NCI-H187 treated with DMSO at 0.1 percent for 48 hours (cell line): ENCODE measurements at places on chromosomes 3 and 15.

GRCh38 chr3:6781092-6781491, 79.8 kb upstream of the GRM7 start:
- no peak for DNase-seq

DNA sequence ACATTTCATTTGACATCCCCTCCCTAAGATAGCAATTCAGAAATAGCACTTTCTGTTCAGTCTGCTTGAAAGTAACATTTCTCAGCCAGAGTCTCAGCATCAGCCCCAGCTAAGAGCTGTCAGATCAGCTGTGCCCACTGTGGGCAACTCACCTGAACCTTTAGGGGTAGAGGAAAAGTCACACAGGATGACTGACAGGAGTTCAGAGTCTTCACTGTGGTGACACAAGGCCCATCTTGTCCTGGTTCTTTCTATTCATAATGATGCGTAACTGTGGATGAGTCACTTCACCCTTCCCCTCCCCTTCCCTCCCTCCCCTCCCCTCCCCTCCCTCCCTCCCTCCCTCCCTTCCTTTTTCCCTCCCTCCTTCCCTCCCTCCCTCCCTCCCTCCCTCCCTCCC, 96.1 kb upstream of the RASGRP1 start:
- no peak for DNase-seq

- no peak for DNase-seq
Observed at GRCh38 chr15:36722555-36722954, 143.1 kb downstream of the CDIN1 start.

DNA sequence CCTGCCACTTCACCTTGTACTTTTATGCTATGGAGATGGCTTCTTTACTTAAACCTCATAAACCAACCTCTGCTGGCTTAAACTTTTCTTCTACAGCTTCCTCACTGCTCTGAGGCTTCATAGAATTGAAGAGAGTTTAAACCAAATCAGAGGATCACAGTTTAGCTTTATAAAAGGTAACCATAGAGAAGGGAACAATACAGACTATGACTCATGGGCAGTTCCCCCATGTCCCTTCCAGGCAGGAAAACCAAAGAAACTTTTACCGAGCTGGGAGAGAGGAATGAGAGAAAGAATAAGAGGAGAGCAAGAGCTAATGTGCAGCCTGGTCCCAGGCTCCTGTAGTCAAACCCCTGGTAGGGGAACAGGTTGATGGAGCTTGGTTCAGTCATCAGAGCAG, 53.9 kb upstream of the NEDD4 start:
- no peak for DNase-seq
